ENCODE measurements at places on chromosomes 3 and 15.

DNA sequence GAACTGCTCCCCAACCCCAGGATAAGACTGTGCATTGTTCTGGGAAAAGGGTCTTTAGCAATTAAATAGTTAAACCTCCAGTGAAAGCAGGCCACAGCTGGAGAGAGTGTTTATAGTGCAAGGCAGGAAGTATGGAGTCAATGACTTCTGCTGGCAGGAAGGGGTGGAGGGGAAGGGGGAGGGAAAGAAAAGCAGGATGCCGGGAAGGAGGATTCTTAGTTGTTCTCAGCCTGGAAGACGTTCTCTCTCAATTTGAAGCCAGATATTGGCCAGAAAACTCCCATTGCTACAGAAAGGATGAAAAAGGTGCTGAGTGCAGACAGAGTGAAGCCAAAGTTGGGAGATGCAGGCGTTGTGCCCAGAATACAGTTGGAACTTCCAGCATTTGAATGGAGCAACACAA is 35.7 kb upstream of the ACTL6A start:
- no peak for DNase-seq

DNA sequence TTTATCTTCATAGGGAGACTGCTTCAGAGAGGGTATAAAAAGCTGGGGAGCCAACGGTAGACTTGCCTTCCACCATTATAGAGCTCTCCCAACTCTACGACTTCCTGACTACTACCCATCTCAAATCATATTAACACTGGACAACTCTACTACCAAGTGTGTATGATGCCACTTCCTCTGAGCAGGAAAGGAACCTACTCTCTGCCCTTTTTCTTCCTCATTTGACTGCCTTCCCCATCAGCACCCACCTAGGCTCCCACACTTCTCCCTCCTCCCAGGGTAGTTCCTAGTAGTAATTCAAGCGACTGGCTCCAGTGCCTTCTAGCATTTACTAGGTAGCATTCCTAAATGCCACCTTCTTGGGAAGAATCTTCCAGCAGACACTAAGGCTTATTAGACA is 24.5 kb upstream of the TBL1XR1 start:
- DNase-seq, result no peak

- DNase-seq, result no peak
Observed at GRCh38 chr3:105277656-105278055, 89.1 kb upstream of the ALCAM start.

GRCh38 chr3:114374433-114374990 is 80.7 kb downstream of the TIGIT start:
- DNase-seq, result no peak

DNA sequence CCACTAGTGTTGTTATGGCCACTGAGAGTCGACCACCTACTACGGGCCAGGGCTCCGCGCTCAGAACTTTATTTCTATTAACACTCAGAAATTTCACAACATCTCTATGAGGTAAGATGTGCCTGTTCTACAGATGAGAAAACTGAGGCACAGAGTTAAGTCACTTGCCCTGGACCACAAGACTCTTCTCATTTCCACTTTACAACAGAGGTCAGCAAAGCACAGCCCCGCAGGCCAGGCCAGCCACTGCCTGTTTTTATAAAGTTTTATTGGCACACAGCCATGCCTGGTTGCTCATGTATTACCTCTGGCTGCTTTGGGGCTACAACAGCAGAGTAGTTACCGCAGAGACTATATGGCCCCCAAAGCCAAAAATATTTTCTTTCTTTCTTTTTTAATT is 503.6 kb downstream of the SHQ1 start:
- no peak for DNase-seq

DNA sequence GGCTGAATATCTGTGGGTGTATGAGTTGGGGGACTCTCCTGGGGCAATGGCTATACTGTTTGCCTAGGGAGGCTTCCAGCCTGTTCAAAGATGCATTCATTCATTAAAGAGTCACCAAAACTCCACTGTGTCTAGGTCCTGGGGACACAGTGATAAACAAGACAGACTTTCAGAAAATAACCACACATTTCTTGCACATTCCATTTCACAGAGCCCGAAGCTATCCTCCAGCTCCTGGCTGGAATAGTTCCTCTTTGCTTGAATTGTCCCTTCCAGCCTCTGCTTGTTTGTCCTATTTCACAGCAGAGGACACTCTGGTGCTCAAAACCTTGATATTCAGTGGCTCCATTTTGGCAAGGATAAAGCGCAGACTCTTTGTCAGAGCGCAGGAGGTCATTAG is 61.7 kb upstream of the ITGA11 start:
- DNase-seq, result no peak
